ENCODE measurements at places on chromosomes 2 and 18.

GRCh38 chr2:181250691-181251090 is 206.5 kb upstream of the ITGA4 start:
- no peak for ATAC-seq

DNA sequence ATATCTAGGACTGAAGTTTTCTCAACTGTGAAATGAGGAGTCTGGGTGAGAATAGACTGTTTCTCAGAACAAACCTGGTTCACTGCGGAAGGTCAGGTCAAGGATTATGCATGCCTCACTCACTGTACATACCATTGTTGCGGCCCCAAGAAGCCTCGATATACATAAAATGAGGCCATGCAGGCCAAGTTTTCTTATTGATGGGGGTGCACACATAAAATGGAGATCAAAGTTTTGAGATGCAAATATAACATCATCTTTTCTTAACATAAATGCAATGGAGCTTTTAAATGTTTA is 1366.1 kb upstream of the CELF4 start:
- no peak for ATAC-seq

GRCh38 chr18:80238651-80239260 is 8.6 kb downstream of the PARD6G start:
- no peak for ATAC-seq

DNA sequence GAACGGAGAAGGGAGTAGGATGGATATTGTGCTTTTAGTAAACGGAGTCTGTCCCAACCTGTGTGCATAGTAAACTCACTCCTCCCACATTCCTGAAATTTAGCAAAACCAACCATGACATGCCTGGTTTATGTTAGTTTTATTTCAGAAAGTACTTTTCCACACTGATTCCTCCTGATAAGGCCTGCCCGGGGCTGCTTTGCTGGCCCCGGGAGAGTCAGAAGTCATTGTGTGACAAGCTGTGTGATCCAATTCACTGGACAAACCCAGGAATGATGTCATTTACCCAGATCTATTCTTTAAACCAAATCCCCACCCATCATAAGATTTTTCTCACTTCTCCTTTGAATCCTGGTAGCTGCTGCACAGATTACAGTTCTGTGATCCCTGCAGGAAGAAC is 109.0 kb downstream of the SETBP1 start:
- peak; percentile 82 for ATAC-seq

DNA sequence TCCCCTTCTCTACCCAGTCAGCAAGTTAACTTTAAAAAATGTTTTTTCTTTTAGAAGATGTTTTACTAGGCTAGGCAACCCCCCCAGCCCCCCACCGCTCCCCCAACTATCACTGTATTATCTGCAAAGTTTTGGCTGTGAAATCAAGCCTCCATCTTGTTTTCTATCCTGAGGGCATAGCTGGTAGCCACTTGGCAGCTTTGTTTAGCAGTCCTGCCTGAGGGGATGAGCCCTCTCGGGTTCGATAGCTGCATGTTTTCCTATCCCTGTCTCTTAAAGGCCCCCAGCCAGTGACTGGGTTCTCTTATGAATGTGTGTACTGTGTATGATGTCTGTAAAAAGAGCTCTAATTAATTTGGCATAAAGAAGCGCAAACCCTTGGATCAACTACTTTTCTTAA is 43.4 kb downstream of the MRO start:
- no peak for ATAC-seq

- ATAC-seq, result peak; percentile 30
These were observed 15.9 kb downstream of the SCG2 start for GRCh38 chr2:223586261-223586660.

Data from SK-N-SH treated with all-trans-retinoic acid at 6 μM for 48 hours (cell line).